Activated T-cell treated with anti-CD3 and anti-CD28 coated beads for 24 hours (primary cell): ENCODE measurements at places on chromosomes 1 and 21.

- no peak for DNase-seq
These were observed 5.1 kb upstream of the LDLRAP1 start for GRCh38 chr1:25538191-25538767.

GRCh38 chr1:24694380-24694843, 50.8 kb upstream of the CLIC4 start:
- DNase-seq = no peak

GRCh38 chr1:93666613-93667384, 14.8 kb downstream of the BCAR3 start:
- DNase-seq = no peak

- DNase-seq = no peak
These were observed 53.5 kb upstream of the PRDM2 start for GRCh38 chr1:13646521-13646920.

DNA sequence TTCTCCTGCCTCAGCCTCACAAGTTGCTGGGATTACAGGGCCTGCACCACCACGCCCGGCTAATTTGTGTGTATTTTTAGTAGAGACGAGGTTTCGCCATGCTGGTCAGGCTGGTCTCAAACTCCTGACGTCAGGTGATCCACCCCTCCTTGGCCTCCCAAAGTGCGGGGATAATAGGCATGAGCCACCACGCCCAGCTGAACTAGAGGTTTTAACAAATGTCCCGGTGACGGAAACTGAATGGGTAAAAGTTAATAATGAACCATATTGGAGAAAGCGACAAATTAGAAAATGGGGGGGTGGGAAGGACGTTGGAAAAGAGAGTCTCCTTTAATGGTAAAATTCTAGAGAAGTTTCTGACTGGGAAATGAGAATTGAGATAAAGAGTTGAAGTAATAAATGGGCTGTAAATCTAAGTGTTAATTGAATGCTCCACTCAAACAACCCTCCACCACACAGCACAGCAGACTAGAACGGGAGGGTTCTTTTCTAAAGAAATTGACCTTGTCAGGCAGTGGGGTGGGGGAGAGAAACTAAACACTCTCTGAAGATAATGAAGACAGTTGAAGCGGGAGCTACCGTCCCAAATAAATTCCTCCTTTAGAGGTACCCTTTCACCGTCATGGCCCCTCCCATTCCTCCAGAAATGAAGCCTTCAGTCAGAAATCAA, 46.9 kb upstream of the PUM1 start:
- DNase-seq = no peak

GRCh38 chr1:40034869-40035268, 5.7 kb upstream of the CAP1 start:
- no peak for DNase-seq

DNA sequence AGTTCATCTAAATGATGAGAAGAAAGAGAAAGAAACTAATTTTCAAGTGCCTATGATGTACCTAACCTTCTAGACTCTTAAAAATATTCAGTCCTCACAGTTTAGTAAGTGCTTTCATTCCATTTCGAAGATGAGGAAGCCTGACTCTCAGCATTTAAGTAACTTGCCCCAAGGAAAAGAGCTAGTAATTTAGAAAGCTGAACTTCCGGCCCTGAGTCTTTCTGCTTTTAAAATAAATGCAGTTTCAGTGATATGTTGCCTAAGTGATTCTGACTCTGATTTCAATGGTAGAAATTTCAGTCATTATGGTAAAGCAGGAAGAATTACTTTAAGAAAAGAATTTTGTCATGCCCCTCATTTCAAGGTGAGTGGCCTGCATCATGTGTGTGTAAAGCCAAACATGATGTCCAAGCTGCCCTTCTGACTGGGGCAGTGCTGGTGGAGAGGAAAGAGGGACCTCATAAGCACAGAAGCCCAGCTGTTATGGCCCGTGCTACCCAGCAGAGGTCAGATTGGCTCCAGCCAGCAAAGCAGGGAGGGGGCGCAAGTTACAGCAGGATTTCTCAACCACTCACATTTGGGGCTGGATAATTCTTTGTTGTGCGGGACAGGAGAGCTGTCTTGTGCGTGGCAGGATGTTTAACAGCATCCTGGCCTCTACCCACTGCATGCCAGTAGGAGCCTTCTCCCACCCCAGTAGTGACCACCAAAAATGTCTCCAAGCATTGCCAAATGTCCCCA, 10.7 kb downstream of the ATP1A4 start:
- DNase-seq = no peak
